ENCODE measurements at places on chromosomes 7 and 10. TPM values are rescaled to one million over a fixed set of nuclear protein-coding genes. Genes with fewer than 3 reads are reported as not detected.

SH2D4B gene
- 0.12 TPM for total RNA-seq

FGL2 gene
- not detected for total RNA-seq

PTPRE gene
- total RNA-seq: 1.9 TPM

MYO3A gene
- total RNA-seq: 18.0 TPM

CALHM1 gene
- not detected for total RNA-seq

CYP2C18 gene
- total RNA-seq: not detected

FMC1 gene
- total RNA-seq: 18.6 TPM

UBE2H gene
- total RNA-seq: 99.1 TPM

FGFBP3 gene
- total RNA-seq: 6.2 TPM

SPAM1 gene
- total RNA-seq: not detected

SSC4D gene
- 7.4 TPM for total RNA-seq

MYPN gene
- total RNA-seq: 0.22 TPM

C10orf105 gene
- total RNA-seq: not detected

ZNF804B gene
- not detected for total RNA-seq

AKR1C4 gene
- total RNA-seq: 0.48 TPM

SCIN gene
- total RNA-seq: 0.47 TPM

CYP26C1 gene
- 0.29 TPM for total RNA-seq

SFTPD gene
- 0.40 TPM for total RNA-seq

EN2 gene
- total RNA-seq: not detected

PLEKHS1 gene
- total RNA-seq: not detected

PSD gene
- 10.7 TPM for total RNA-seq

AUTS2 gene
- 125 TPM for total RNA-seq

PCGF5 gene
- 19.4 TPM for total RNA-seq

PILRA gene
- total RNA-seq: 3.9 TPM

FAM24A gene
- not detected for total RNA-seq

ZNF248 gene
- total RNA-seq: 12.9 TPM

ZNF316 gene
- total RNA-seq: 59.7 TPM

CDHR1 gene
- total RNA-seq: 0.31 TPM

TAS2R4 gene
- 2.4 TPM for total RNA-seq

PAX2 gene
- total RNA-seq: not detected
